EL (cell line): ENCODE measurements at places on chromosomes 5 and 9.

DNA sequence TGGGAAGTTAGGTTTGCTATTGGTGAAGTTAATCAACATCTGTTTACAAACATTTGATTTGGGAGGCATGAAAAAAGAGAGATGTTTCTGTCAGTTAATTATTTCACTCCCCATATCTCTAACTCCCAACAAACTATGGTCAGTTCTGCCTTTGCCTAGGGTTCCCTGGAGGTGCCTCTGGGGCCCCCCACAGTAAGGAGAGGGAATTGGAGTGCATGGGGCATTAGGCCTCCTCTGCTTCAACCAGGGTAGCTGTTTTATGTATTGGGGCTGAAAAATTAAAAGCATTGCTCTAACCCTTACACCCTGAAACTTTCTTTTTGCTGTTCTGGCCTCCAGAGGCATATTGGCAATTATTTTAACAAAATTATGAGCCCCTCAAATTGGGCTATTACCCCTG is 32.3 kb downstream of the RUSC2 start:
- no peak for DNase-seq

GRCh38 chr5:54804086-54804485 is 181.3 kb downstream of the ESM1 start:
- no peak for DNase-seq

DNA sequence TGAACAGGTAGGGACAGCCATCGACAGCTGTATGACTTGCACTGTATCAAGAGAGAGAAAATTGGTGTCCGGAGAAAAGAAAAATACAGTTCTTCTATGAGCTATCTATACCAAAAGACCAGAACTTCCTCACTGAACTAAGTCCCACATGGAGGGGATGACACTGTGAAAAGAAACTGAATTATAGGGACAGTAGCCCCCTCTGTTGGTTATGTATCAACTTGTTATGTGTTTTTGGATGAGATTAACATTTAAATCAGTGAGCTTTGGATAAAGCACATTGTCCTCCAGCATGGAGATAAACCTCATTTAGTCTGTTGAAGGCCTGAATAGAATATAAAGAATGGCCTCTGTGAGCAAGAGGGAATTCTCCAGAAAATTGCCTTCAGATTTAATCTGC is 176.6 kb upstream of the SH3GL2 start:
- peak; percentile 26 for DNase-seq

GRCh38 chr9:23539311-23539710 is 286.7 kb downstream of the ELAVL2 start:
- no peak for DNase-seq

DNA sequence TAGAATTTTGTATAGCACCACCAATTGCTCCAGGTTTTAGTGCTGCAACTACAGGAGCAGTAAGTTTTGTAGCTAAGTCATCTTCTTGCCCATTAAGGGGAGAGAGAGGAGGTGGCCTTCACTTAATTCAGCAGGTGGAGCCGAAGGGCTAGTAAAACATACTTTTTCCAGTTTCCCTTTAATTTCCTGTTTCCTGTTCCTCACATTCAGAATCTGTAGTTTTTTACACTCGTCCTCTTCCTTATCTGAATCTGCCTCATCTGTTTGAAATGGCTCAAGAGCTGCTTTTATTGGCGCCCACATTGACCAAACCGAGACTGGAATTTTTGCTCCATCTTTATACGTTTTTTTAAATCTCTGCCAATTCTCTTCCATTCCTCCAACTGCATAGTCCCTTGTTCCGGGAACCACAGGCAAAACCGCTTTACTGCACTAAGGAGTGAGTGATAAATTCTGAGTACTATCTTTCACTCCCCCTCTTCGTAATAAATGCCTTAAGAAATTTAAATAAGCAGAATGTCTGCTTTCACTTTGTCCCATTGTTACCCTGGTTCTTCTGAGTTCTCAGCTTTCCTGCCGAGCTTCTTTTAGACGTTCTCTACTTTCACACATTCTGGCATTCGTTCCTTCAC is 133.9 kb downstream of the DROSHA start:
- no peak for DNase-seq

GRCh38 chr9:116081435-116082115 is 72.0 kb upstream of the PAPPA start:
- no peak for DNase-seq

- DNase-seq, result no peak
These were observed 13.3 kb upstream of the SLC31A2 start for GRCh38 chr9:113137196-113138168.

GRCh38 chr5:40082313-40082712 is 597.4 kb upstream of the PTGER4 start:
- no peak for DNase-seq

DNA sequence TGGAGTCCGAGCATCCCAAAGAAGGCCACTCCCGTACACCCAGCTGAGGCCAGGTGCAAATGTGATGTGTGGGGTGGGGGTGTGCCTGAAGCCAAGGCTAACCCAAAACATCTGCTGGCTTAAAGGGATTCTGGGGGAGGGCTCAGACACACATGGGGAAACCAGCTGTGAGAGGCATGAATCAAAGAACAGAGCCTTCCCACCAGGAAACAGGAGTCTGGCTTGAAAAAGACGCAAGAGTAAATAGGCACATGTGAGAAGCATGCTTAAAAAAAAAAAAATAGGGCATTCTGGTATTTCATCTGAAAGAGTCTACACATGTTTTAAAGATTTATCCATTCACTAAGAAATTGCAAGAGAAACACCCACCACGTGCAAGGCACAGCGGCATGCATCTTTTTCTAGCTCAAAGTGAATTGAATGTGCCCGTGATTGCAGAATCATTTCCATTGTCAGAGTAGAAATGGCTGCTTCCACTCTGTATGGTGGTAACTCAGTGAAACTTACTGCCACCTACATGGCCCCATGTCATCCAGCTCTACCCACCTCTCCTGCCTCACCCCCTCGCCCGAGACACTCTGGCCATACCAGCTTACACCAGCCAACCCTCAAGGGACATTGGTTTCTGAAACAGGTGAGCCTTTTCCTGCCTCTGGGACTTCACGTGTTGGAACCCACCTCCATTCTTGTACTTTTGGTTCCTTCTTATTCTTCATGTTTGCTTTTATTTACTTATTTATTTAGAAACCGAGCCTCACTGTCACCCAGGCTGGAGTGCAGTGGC is 71.5 kb downstream of the SEMA5A start:
- no peak for DNase-seq

- DNase-seq, result no peak
These were observed 815.4 kb upstream of the DMAC1 start for GRCh38 chr9:8614926-8615440.

DNA sequence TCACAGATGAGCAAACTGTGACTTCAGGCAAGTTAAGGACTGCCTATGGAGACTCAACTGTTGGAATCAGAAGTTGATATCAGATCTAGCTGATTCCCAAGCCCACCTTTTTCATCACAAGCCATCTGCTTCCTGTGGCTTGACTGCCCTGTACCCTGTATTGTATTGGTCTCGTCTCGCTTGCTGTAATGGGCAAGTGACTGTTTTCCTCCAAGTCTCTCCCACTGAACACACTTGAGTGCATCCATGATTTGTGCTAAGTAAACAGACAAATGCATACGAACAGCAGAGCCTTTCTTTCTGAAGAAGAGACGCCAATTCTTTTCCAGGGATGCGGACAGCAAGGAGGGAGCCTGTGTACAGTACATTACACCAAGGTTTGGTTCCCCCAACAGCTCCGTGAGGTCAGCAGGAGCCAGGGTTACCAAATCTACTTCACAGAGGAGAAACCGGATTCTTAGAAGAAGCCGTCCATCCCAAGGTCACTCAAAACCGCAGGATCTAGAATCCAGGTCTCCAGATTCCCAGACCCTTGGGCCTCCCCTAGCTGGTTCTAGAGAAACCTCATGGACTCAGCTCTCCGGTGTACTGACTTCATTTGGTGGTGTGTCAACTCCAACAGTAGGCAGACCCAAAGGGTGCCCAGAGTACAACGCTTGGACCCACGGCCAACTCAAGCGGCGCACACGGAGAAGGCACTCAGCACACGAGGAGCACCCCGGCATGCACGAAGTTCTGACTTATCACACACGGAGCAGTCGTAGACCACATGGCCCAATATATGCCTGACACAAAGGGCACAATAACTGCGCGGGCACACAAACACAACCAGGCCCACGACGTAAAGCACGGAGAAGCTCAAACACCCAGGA is 1.1 kb downstream of the BAG1 start:
- DNase-seq, result peak; percentile 44

DNA sequence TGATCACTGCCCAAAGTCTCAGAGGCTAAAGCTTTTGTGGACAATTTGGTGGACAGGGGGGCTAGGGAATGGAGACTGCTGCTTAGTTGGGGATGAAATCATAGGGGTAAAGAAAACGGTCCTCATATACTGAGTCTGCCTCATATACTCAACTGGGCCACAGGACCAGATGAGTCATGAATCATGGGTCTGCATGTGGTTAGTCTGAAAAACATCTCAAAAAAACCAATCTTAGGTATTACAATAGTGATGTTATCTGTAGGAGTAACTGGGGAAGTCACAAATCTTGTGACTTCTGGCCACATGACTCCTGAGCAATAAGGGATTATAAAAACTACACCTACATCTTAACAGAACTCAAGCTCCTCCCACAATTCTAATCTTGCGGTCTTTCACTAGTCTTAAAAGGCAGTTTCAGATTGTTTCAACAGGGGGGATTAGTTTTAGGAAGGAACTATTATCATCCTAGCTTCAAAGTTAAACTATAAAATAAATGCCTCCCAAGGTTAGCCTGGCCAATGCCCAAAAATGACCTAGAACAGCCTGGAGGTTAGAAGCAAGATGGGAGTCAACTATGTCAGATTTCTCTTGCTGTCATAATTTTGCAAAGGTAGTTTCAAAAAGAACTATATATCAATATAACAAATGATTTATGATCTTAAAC is 17.5 kb downstream of the TMEM161B start:
- peak; percentile 25 for DNase-seq

DNA sequence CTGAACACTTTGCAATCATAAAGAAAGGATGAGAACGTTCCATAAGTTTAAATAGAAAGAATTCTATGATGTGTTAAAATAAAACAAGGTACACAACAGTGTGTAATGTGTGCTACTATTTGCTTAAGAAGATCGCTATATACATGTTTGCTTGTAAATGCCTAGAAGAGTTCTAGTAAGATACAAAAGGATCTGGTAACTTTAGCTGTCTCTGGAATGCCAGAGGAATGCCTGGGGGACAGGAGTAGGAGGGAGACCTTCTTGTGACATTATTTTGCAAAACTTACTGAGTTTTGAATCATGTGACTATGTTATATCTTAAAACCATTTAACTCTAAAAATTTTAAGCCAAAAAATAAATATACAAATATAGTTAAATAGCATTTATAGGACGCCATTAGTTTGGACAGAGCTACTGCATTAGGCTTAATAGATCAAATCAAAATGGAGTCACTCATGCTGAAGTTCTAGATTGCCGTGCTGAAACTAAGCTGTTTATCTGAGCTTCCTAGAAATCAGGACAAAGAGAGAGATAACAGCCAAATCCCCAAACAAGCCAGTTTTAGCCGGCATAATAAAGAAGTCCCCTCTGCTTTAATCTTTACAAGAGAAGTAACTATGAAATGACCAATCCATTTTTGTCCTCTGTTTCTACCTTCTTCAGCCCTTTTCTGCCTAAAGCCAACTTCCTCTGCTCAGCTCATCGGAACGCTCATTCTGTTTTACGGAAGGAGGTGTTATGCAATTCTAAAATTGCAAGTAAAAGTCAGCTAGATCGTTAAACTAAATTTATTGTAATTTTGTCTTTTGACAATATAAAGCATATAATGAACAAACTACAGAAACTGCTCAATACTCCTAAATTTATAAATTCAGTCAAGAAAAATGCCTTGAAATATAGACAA is 44.8 kb downstream of the LIX1 start:
- DNase-seq, result no peak

GRCh38 chr5:9834871-9835770 is 205.0 kb upstream of the TAS2R1 start:
- DNase-seq, result peak; percentile 11

DNA sequence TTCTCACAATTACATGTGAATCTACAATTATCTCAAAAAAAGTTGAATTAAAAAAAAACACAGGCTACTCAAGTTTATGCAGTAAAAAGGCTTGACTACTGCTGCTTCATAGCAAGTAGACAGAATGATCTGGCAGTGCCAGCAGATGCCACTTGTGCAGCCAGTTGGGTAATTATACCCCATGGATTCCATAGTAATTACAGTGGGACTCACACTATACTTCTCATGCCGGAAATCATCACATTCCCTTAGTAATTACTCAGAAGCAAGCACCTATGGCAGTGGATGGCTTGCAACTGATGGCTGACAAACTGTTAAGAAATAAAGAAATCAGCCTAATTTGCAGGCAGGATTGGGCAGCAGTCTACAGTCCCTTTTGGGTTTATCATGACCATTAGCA is 463.2 kb upstream of the KLF4 start:
- DNase-seq, result no peak

DNA sequence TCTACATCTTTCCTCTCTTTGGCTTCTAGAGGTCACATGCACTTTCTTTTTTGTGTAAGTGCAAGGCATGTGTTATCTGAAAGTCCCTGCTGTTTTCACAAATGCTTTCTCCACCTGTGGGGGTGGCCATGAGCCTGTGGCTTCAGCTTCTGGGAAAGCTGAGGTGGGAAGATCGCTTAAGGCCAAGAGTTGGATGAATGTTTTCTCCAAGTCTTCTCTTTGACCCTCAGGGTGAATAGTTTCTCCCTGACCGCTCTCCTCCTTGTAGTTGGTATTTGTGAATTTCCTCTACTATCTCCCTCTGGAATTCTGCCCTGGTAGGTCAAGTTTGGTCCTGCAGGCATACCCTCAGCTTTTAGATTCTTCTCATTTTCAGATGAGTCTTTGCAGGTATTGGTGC is 74.2 kb downstream of the UGCG start:
- DNase-seq, result peak; percentile 68

- DNase-seq, result no peak
These were observed 114.8 kb upstream of the ALDH1B1 start for GRCh38 chr9:38277601-38278200.

- DNase-seq, result no peak
These were observed 67.3 kb upstream of the TYRP1 start for GRCh38 chr9:12625844-12626243.

- DNase-seq, result no peak
These were observed 22.1 kb downstream of the P4HA2 start for GRCh38 chr5:132205385-132206125.

DNA sequence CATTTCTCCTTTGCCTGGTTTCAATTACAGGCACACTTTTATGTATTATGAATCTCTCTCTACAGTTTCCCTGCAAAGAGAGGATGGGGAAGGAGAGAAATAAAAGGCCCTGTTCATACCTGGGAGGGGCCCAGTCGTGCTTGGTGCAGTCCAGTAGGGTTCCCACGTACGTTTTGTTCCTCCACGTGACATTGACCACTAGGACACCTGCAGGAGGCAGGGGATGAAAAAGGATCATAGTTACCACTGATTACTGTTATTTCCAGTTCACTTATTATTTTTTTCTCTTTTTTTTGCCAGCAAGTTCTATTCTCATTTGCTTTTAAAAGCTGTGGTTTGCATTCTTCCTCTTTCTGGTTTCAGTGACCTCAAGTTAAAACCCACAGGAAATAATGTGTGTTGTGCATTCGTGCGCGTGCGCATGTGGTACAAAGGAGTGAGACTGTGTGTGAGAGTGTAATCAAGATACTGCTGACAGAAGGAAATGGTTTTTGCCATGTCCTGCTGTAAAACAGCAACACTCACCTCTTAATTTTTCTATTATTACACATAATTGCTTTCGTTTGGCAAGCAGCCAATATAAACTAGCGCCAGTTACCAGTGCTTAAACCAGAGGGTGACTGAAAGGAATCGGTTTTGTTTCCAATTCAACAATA is 96.8 kb downstream of the ZNF608 start:
- DNase-seq, result peak; percentile 94
